ENCODE measurements at places on chromosomes 16 and 17.

- DNase-seq, result no peak
Measured at GRCh38 chr16:88430524-88431446, 22.3 kb upstream of the ZFPM1 start.

- no peak for DNase-seq
Measured at GRCh38 chr17:48155889-48156611, 48.5 kb downstream of the SNX11 start.

GRCh38 chr17:40646791-40647623 is 611 bp downstream of the SMARCE1 start:
- DNase-seq, result no peak

- no peak for DNase-seq
Measured at GRCh38 chr16:75390926-75391653, 42.2 kb downstream of the CFDP1 start.

GRCh38 chr17:29369831-29370735 is 20.1 kb upstream of the TAOK1 start:
- DNase-seq, result peak; percentile 62

GRCh38 chr16:56336711-56337110 is 88.6 kb downstream of the AMFR start:
- no peak for DNase-seq

DNA sequence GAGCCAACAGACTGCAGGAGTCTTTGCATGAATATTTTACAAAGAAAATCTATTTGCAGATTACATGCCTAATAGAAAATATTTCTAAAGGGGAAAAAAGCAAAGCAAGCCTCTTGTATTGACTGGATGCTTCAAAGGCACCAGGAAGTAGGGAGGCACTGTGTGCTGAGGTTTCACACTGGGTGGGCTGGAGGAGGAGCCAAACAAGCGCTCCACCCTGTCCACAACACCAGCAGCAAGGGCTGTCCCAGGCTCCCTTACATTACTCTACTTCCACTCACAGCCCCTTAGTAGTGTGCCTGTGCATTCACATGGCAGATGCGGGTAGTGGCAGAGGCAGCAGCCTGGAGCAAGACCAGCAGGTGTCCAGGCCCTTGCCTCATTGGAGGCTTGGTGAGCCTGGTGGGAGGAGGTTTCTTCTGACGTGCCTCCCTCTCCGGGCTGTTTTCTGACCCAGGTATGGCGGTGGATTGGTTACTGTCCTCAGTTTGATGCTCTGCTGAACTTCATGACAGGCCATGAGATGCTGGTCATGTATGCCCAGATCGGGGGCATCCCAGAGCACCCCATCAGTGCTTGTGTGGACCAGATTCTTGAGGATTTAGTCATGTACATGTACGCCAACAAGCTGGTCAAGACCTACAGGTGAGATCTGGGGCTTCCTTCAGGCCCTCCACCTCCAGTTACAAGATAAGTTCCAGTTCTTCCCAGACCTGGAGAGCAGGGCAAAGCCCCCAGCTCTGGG is 7.0 kb upstream of the CCNF start:
- DNase-seq, result no peak

DNA sequence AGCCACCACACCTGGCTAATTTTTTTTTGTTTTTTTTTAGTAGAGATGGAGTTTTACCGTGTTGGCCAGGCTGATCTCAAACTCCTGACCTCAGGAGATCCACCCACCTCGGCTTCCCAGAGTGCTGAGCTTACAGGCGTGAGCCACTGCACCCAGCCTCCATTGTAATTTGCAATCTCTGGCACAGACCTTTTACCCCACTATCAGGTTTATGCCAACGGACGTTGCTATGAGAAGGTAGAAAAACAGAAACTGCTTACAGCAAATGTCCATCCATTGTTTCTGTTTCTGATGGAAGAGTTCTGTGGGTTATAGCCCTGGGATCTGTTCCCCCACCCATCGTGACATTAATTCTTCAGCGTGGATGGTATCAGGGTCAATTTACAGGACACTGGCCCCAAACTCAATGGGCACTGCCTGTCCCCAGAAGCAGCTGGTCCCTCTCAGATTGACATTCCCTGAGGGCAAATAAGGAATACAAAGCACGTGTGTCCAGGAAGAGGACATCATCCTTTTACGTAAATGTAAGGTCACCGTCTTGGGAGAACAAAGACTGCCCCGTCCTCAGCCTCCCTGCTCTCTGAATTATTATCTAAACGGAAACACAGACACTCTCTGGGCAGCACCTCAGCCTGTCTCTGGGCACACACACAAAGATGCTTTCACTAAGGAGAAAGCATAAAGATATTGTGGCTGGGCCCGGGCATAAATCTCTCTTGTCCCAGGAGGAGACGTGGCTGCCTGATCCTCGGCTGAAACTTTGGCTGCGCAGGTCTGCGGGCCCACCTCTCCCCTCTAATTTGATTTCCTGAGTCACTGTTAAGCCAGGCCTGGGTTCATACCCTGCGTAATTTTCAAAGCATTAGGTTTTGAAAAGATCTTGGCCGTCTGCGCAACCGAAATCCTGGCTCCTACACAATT is 5.2 kb downstream of the KCNG4 start:
- peak; percentile 44 for DNase-seq

GRCh38 chr17:193841-194806 is 12.7 kb upstream of the DOC2B start:
- no peak for DNase-seq

- no peak for DNase-seq
Measured at GRCh38 chr17:18967916-18968315, 16.0 kb downstream of the SLC5A10 start.

GRCh38 chr16:48852951-48853350 is 243.0 kb upstream of the N4BP1 start:
- DNase-seq, result no peak

DNA sequence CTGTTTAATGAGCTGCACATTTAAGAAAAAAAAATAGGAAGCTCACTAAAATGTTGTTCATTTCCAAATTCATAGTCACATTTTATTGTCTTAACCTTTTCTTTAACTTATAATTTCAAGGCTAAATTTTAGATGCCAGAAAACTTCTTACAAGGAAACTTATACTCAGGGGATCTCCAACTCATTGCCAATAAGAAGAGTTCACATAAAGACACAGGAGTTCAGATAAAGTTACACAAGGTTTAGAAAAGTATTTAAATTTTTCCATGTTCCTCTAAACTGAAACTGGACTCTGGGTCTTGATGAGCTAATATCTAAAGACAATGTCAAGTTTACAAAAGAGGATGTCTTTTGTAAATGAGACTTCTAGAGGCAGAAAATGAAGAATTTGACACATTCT is 190.7 kb upstream of the KCNJ16 start:
- DNase-seq, result peak; percentile 34

- no peak for DNase-seq
Measured at GRCh38 chr16:64858076-64858475, 263.8 kb downstream of the CDH11 start.

DNA sequence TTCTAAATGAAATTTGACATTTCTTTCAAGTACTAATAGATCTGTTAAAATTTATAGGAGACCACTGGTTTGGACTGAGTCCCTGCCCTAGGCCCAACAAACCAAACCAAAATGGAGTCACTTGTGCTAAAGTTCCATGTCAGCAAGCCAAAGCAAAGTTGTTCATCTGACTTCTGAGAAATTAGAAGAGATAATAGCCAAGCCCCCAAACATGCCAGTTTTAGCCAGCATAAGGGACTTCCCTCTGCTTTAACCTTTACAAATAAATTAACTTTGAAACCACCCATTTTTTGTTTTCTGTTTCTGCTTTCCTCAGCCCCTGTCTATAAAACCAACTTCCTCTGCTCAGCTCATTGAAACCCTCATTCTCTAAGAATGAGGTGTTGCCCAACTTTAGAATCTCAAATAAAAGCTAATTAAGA is 18.9 kb downstream of the CDR2 start:
- DNase-seq, result no peak

- no peak for DNase-seq
Measured at GRCh38 chr16:86727632-86728031, 149.3 kb downstream of the FOXL1 start.

GRCh38 chr16:11916524-11917285 is 949 bp upstream of the GSPT1 start:
- DNase-seq, result no peak

- no peak for DNase-seq
Measured at GRCh38 chr16:75062976-75063346, 53.6 kb downstream of the LDHD start.

- DNase-seq, result peak; percentile 61
Measured at GRCh38 chr17:66255112-66255511, 25.9 kb upstream of the APOH start.

DNA sequence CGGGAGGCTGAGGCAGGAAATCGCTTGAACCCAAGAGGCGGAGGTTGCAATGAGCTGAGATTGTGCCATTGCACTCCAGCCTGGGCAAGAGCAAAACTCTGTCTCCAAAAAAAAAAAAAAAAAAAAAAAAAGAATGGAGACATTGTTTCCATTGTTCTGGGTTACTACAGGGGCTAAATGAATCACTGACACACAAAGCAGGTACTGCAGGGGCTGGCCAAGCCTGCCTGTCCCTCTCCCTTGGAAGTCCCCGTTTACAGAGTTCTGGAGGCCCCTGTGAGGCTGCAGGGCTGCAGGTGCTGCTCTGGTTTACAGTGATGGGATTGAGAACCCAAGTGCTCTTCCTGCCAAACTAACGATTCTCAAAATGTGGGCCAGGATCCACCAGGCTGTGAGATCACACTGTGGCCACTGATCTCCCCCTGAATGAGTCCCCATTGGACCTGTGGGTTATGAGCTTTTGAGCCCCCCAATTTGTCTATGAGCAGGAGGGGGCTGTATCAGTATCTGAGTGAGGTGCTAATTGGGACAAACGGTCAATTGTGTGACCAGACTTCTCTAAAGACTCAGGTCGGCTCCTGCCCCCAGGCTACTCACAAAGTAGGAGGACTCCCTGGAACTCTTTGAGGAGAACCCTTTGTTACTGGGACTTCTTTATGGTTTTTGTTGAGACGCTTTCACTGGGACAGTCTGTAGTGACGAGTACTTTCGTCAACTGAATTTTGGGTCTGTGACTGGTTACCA is 39.0 kb downstream of the DNAH17 start:
- no peak for DNase-seq

- DNase-seq, result no peak
Measured at GRCh38 chr16:88072571-88073001, 121.4 kb downstream of the BANP start.

- DNase-seq, result no peak
Measured at GRCh38 chr17:72151565-72152386, 31.0 kb downstream of the SOX9 start.

GRCh38 chr17:6713130-6713917 is at the start of gene SLC13A5:
Gene SLC13A5, minus strand, starts transcription at chr17:6713369. Its CDS starts 36 bp downstream, at chr17:6713333.
- no peak for DNase-seq

DNA sequence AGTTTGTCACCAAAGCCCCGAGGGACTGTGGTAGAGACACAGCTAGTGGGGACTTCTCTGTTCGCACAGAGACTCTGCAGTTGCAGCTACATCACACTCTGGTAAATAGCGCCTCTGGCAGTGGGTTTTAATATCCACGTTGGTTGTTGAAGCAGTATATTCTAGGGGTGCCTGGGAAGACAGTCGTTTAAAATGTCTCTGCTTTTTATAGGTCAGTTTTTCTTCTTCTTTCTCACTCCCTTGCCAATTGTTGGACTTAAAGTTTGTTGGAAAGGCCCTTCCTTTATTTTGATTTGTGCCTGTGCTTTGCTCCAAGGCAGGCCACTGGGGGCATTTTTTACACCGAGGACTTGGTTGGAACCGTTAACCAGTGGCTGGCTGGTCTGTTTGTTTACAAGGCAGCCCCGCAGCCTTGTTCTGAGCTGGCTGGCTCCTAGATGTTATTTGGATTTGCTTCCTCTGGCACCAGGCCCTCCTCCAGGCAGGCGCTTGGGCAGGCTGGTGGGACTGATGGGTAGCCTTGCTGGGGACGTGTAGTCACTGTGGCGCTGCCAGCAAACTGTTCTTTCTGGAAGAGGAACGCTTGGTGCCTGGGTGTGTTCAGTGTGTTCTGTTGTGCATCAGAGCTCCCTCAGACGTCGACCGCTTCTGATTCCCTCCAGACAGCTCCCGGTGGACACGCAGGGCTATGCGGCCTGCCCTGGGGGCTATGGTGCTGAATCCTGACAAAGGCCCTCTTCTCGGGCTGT is 218.2 kb upstream of the CHMP6 start:
- no peak for DNase-seq

DNA sequence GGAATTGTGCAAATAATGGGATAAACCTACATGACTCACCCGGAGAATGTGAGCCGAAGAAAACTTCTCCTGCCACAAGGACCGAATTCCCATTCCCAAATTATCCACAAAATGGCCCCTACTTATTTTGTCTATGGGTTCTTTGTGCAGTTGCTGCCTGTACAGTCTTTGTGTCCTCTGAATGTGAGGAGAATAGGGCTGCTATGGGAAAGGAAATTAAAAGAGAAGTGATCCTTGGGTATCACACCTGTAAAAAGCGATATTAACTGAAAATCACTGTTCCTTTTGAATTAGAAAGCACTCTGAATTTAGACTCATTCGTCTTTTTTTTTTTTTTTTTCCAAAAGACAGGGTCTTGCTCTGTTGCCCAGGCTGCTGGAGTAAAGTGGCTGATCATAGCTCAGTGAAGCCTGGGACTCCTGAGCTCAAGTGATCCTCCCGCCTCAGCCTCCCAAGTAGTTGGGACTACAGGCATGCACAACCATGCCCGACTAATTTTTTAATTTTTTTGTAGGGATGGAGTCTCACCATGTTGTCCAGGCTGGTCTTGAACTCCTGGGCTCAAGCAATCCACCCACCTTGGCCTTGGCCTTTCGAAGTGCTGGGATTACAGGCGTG is 45.4 kb downstream of the CHD9 start:
- no peak for DNase-seq

DNA sequence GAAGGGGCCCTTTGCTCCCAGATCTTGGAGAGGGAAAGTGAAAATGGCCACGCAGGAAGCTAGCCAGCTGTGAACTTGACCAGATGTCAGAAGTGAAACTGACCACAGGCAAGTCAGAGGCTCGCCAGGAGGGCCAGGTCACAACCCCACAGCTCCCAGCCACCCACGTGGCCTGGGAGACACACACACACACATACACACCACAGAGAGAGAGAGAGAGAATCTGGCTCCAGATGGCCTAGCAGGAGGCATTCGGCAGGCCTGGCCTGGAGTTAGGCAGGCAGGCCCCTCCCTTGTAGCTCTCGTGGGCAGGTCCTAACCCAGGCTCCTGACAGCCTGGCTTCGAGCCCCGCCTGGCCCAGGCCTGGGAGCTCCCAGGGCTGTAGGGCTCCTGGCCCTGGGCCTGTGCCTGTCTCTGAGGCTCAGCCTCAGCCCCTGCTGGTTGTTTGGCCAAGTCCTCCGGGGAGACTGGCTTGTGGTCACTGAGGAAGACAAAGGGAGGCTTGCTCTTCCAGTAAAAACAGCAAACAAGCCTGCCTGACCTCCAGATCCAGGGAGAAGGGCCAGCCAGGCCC is 20.2 kb downstream of the NGFR start:
- peak; percentile 88 for DNase-seq

- DNase-seq, result no peak
Measured at GRCh38 chr17:42809250-42809649, 10.6 kb downstream of the CNTD1 start.

GRCh38 chr17:30557916-30558685 is 80.9 kb downstream of the GOSR1 start:
- DNase-seq, result no peak

DNA sequence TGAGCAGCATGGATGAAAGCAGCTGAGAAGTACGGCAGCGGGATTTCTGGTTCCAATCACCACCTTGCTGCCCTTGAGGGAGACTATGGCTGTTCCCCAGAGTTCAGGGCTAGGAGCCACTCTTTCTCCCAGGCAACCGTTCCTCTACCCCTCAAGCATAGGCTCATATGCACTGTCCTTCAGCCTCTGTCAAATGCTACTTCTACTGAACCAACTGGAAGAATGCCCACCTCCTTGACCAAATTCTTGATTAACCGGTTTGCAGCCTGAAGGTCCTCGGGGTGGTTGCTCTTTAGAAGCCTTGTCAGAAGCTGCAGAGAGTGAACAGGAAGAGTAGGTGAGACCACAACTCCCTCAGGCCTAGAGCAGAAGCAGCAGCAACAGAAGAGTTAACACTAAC is 23.8 kb downstream of the GGA2 start:
- DNase-seq, result no peak

All from hindlimb muscle (tissue), 1 donor.